Central memory CD8-positive, alpha-beta T cell (primary cell): ENCODE measurements at places on chromosomes 1 and 21.

DNA sequence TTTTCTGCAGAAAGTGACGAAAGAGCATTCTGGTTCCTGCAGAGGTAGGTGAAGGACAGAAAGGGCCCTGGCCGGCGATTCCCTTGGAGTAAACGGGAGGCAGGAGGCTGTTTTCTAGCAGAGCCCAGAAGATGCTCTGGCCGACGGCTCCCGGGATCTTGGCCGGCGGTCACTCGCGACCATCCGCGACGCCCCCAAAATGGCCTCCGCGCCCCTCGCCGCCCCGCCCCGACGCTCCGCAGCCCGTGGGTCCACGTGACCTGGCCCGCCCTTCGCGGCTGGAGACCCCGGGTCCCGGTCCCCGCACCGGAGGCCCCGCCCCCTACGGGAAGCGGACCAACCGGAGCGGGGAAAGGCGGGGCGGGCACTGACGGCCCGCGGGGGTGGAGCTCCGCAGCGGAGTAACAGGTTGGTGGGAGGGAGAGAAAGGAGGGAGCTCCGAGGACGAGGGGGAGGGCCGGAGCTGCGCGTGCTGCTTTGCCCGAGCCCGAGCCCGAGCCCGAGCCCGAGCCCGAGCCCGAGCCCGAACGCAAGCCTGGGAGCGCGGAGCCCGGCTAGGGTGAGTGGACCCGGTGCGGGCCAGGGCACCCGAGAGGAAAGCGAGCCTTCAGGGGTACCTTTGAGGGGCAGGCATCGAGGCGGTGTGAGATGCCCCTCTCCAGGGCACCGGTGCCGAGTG, at the start of gene CGN:
CGN (plus strand) TSS at position 431 of the 679 bp plus-strand sequence. CDS start 7,133 bp downstream, outside the sequence.
- no peaks in the 10 kb centered on the region for H3K27me3 ChIP-seq
- H3K4me1 ChIP-seq = peaks cover 16% of the 10 kb centered on the region
- peaks cover 3% of the 10 kb centered on the region for H3K36me3 ChIP-seq
- DNase-seq = peak; percentile 59
- peak within 1 kb of the TSS; percentile 96 for H3K4me3 ChIP-seq
- H3K27ac ChIP-seq = peak within 1 kb of the TSS; percentile 82

GRCh38 chr1:1124508-1124785, 8.6 kb upstream of the C1orf159 start:
- H3K4me1 ChIP-seq = no peaks in the 10 kb centered on the region
- H3K27me3 ChIP-seq = peaks cover 1% of the 10 kb centered on the region
- no peak for DNase-seq
- H3K4me3 ChIP-seq = no peak overlapping the region

GRCh38 chr21:25895565-25896205, 160.9 kb downstream of the GABPA start:
- no peaks in the 10 kb centered on the region for H3K4me1 ChIP-seq
- no peak overlapping the region for H3K4me3 ChIP-seq
- peaks cover 13% of the 10 kb centered on the region for H3K27me3 ChIP-seq
- no peak for DNase-seq

DNA sequence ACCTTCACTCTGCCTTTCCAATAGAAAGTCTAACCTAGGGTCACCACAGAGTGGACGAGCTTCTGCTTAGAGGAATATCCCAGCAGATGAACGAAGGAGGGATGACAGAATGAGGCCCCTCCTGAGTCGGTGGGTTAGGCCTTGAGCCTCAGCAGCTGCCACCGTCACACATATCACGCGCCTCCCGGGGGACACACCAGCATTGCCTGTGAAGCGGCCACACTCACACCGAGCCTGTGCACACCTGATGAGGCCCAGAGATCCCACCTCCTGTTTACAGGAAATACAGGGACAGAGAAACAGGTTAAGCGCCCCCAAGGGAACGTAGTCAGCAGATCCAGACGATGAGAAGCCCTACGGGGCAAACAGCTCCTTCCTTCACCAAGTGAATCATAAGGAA, 25.1 kb upstream of the LRRC47 start:
- no peak for DNase-seq
- peak overlapping the region; percentile 49 for H3K27ac ChIP-seq
- H3K36me3 ChIP-seq = peaks cover 18% of the 10 kb centered on the region
- H3K4me1 ChIP-seq = peaks cover 6% of the 10 kb centered on the region

GRCh38 chr21:41458121-41458520, 32.1 kb downstream of the MX1 start:
- H3K4me1 ChIP-seq = peaks cover 5% of the 10 kb centered on the region
- DNase-seq = no peak
- H3K4me3 ChIP-seq = no peak overlapping the region
- H3K36me3 ChIP-seq = peaks cover 23% of the 10 kb centered on the region
- H3K27me3 ChIP-seq = no peaks in the 10 kb centered on the region

DNA sequence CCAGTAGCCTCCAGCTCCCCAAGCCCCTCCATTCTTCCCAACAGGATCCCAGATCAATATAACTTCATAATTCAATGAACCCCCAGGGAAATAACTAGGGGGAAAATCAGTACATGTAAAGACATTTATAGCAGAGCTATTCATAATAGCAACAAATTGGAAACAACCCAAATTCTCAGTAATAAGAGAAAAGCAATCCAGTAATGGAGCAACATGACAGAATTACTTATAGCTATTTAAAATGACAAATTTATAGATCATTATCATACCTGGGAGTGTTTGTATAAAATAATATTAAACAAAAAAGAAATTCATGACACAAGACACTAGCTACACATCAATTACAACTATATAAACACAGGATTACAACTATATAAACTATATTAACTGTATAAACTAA, 20.2 kb downstream of the PLEKHA6 start:
- no peak overlapping the region for H3K4me3 ChIP-seq
- no peak for DNase-seq
- H3K36me3 ChIP-seq = no peaks in the 10 kb centered on the region
- peaks cover 18% of the 10 kb centered on the region for H3K27me3 ChIP-seq

- H3K4me3 ChIP-seq = peak overlapping the region; percentile 78
- H3K27ac ChIP-seq = peak overlapping the region; percentile 60
- H3K27me3 ChIP-seq = no peaks in the 10 kb centered on the region
- no peak for DNase-seq
- no peaks in the 10 kb centered on the region for H3K36me3 ChIP-seq
These were observed 653 bp downstream of the FNDC10 start for GRCh38 chr1:1599030-1599934.

GRCh38 chr1:212669102-212669501, 30.5 kb downstream of the BATF3 start:
- H3K27me3 ChIP-seq = peaks cover 9% of the 10 kb centered on the region
- peak; percentile 2 for DNase-seq
- no peak overlapping the region for H3K4me3 ChIP-seq
- H3K36me3 ChIP-seq = peaks cover 6% of the 10 kb centered on the region

DNA sequence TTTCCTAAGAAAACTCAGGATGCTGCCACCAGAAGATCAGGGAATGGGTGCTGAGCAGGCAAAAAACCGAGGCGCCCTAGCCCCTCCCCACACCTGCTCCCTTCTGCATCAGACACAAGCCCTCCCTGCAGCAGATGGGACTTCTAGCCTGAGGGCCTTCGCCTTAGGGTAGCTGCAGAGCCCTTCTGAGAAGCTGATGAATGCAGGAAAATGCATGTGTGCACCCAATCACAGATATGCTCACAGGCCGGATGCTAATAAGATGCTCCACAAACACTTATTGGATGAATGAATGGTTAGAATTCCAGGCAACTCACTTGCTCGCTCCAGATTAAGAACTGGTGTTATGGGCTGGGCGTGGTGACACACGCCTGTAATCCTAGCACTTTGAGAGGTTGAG, 6.8 kb upstream of the C1orf210 start:
- peaks cover 5% of the 10 kb centered on the region for H3K27me3 ChIP-seq
- no peaks in the 10 kb centered on the region for H3K4me1 ChIP-seq
- H3K27ac ChIP-seq = no peak overlapping the region
- H3K36me3 ChIP-seq = peaks cover 1% of the 10 kb centered on the region
- no peak for DNase-seq

GRCh38 chr1:22216210-22216883, 73.5 kb upstream of the WNT4 start:
- peaks cover 68% of the 10 kb centered on the region for H3K27me3 ChIP-seq
- no peak for DNase-seq
- H3K4me1 ChIP-seq = no peaks in the 10 kb centered on the region

DNA sequence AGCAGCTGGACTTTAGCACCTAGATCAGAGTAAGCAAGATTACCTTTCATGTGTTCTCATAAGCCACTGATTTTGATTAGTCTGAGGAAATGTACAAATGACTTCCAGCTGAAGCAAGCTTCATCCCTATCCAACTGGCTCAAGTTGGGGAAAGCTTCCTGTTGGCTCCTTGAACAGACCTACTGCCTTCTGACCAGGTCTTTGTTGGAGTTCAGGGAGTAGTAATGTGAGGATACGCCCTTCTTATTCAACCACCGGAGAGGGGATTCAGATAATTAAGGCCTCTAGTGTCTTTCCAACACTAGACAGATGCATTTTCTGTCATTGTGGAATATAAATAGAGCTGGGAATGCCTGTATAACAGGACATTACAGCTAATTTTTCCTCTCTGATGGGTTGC, 268.9 kb downstream of the TGFB2 start:
- no peak for DNase-seq
- no peaks in the 10 kb centered on the region for H3K4me1 ChIP-seq
- H3K27ac ChIP-seq = no peak overlapping the region
- no peaks in the 10 kb centered on the region for H3K27me3 ChIP-seq
- no peaks in the 10 kb centered on the region for H3K36me3 ChIP-seq

DNA sequence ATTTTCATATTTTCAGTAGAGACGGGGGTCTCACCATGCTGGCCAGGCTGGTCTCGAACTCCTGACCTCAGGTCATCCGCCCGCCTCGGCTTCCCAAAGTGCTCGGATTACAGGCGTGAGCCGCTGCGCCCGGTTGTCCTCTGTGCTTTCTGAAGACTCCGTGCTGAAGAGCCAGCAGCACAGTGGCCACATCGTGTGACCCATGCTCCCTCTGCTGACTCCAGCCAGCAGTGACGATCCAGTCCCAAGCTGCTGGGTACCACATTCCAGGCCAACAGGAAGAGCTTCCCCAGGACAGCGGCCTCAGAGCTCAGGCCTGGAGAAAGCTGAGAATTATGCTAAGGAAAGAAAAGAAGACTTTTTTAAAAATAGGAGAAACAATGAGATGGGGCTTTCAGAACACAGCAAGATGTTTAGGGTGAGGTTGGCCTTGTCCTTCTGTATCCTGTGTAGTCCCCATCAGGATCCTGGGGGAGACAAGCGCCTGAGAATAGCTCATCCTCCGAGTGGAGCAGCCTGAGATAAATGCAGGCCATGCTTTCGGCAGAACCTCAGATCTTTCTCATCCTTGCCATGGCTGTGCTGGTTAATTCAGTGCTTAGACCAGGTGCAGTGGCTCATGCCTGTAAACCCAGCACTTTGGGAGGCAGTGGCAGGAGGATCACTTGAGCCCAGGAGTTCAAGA, 207.1 kb downstream of the SLC35F3 start:
- H3K36me3 ChIP-seq = no peaks in the 10 kb centered on the region
- peaks cover 10% of the 10 kb centered on the region for H3K4me1 ChIP-seq
- H3K4me3 ChIP-seq = no peak overlapping the region
- peaks cover 36% of the 10 kb centered on the region for H3K27me3 ChIP-seq

DNA sequence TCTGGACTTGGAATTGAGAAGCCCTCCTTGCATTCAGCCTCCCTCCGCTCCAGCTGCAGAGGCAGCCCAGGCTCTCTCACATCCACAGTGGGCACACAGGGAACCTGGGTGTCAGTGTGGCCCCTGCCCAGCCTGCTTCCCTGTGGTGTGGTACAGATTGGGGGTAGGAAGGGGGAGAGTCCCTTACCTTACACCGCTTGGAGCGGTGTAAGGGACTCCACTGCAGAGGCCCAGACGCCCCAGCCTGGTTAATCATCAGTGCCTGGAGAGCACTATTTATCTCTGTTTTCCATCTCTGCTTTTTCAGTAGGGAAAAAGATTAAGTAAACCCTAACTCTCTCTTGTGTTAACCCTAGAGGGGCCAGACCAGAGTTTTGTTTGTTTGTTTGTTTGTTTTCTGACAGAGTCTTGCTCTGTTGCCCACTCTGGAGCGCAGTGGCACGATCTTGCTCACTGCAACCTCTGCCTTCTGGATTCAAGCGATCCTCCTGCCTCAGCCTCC, 803 bp upstream of the RHBG start:
- no peaks in the 10 kb centered on the region for H3K36me3 ChIP-seq
- no peak overlapping the region for H3K4me3 ChIP-seq
- no peak overlapping the region for H3K27ac ChIP-seq

GRCh38 chr1:77802026-77802425, 22.6 kb downstream of the MIGA1 start:
- H3K4me1 ChIP-seq = peaks cover 20% of the 10 kb centered on the region
- no peak overlapping the region for H3K4me3 ChIP-seq
- H3K36me3 ChIP-seq = peaks cover 28% of the 10 kb centered on the region
- no peak for DNase-seq
- H3K27ac ChIP-seq = peak overlapping the region; percentile 52

- H3K4me1 ChIP-seq = peaks cover 7% of the 10 kb centered on the region
- no peak for DNase-seq
- H3K36me3 ChIP-seq = no peaks in the 10 kb centered on the region
- no peak overlapping the region for H3K4me3 ChIP-seq
- no peaks in the 10 kb centered on the region for H3K27me3 ChIP-seq
- no peak overlapping the region for H3K27ac ChIP-seq
These were observed 54.4 kb upstream of the JAK1 start for GRCh38 chr1:65020774-65021173.
